ENCODE measurements at places on chromosomes 6 and 20. TPM values are rescaled to one million over a fixed set of nuclear protein-coding genes. Genes with fewer than 3 reads are reported as not detected.

DNA sequence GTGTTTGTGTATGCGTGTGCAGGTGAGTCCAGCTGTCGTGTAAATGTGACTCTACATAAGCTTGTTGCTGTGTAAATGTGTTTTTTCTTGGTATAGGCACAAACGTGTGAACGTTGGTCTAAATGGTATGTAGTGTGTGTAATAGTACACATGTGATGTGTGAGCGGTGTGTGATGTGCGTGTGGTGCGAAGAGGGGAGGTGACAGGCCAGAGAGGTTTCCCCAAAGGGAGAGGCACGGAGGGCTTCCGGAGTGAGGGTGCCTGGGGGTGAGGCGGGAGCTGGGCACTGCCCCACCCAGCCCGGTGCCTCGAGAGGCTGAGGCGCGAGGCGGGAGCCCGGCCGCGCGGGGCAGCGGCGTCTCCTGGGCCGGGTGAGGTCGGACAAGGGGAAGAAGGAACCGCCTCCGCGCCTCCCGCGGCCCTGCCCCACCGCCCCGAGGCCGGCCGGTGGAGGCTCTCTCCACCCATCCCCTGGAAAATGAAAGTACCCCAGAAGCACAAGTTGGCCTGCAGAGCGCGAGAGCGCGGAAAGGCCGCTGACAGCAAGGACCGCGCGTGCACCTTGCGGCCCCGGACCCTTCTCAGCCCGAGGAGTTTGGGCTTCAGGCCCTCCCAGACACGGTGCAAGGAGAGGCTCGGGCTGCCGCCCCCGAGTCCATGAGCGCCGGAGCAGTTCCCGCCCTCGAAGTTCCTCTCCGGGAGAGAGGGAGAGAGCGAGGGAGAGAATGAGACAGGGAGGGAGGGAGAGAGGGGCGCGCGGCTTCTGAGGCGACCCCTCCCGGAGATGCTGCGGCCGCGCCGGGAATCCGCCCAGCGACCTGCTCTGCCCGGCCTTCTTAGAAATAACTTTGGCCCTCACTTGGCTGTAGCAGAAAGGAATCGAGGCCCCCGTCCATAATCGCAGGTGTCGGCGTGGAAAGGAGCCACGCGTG, 43.2 kb upstream of the OSTM1 start:
- DNase-seq, result peak; percentile 11

DNA sequence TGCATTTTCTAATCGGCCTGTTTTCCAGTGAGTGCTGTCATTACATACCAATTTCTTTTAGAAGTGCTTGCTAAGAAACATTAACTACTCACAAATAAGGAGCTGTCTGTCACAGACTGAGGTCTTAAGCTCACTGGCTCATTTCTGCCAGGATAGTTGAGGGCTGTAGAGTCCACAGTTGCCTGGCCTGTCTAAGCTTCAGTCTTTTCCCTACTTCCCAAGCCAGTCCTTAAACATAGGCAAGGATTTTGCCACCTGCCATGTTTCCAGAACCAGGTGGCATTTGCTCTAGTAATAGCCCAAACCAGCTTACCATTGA, 84.7 kb downstream of the LINC00237 start:
- DNase-seq, result no peak

GRCh38 chr20:49999329-49999728, 16.5 kb downstream of the SNAI1 start:
- no peak for DNase-seq

DNA sequence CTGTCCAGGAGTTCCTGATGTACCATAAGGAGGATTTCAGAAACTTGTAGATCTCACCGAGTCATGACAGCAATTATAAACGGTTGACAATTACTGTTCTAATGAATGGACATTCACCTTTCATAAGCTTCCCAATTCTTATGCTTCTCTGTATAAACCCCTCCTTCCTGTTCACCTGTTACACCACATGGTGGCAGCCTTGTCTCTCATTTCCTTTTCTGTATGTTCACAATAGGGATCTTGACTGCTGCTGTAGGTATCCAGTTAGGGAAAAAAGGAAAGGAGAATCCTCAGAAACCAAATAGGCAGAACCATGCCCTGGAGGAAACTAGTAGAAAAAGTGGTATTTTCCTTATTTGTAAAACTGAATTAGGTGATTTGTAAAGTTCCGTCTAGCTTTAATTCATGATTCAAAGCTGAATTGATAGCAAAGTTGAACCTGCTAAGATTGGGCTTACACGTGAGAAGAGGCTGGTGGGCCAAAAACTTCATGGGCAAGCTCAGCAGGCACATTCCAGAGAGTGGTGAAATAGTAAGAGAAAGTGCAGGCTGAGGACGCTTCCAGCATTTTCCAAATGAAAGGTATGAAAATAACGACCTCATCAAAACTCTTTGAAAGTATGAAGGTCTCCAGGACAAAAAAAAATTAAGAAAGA, 29.0 kb upstream of the TBPL1 start:
- peak; percentile 56 for DNase-seq

- DNase-seq, result no peak
These were observed 2.0 kb downstream of the MUC21 start for GRCh38 chr6:30985490-30985889.

DNA sequence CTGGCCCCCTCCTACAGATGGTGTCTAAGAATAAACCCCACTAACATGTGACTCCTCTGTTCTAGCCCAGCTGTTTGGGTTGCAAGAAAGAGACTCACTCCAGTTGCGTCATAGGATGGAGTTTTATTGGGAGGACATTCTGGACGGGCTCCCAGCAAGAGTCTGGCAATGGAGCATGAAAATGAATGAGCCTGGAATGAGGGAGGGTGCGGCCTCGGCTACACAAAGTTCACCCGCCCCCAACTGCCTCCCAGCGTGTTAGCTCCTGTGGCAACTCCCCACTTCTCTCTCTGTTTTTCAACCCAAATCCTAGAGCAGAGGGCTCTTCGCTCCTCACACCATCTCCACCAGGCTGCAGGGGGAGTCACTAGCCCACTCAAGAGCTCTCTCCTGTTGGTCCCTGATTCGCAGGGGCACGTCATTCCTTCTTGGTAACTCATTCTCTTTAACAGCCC, 5.1 kb upstream of the ADAM33 start:
- no peak for DNase-seq

- DNase-seq, result no peak
These were observed 394.6 kb downstream of the ZFAND3 start for GRCh38 chr6:38214159-38214558.

DNA sequence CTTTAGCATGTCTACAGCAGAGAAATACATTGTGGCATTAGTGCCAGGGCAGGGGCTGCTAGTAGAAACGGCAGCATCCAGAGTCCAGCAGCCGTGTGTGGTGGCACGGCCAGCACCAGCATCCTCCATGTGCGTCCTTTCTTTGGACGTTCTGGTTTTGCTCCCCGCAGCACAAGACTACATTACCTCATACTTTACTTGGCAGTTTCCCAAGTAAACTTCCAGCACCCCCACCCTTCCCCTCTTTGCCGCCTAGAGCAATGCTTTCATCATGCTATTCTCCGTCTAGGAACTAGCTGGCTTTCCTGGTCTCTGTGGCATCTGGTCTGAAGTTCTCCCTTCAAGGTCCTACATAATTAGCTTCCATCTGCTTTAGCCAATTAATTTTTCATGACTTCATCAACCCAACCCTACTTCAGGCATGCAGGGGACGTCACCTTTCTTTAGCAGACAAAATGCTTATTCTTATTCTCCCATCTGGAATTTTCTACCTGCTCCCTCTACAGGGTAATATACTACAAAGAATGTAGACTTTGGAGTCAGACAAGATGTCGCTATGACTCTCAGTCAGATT, 67.6 kb downstream of the BLOC1S5 start:
- no peak for DNase-seq

DNA sequence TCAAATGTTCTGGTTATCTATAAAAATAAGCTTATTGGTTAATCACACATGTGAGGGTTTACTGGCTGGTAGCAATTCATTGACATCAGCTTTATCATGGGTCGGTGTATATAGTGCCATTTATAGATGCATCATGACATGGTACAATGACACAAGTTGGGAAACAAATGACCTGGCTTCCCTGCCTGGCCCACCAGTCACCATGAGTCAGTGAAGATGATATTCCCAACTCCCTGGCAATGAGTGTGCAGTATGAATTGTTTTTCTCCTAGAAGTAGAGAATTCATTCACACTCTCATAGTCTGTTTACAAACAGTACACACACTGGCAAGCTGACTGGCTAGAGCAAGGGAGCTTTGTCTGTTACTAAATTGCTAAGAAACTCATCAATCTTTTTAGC, 37.2 kb upstream of the CALHM6 start:
- no peak for DNase-seq

Gene RSPH4A
- 0.44 TPM for total RNA-seq

GRCh38 chr20:50200482-50201104, 10.0 kb downstream of the CEBPB start:
- no peak for DNase-seq

GRCh38 chr20:32040142-32040953, 11.7 kb upstream of the HCK start:
- DNase-seq, result no peak

- no peak for DNase-seq
These were observed 296.1 kb downstream of the TFAP2C start for GRCh38 chr20:56925082-56925830.

DNA sequence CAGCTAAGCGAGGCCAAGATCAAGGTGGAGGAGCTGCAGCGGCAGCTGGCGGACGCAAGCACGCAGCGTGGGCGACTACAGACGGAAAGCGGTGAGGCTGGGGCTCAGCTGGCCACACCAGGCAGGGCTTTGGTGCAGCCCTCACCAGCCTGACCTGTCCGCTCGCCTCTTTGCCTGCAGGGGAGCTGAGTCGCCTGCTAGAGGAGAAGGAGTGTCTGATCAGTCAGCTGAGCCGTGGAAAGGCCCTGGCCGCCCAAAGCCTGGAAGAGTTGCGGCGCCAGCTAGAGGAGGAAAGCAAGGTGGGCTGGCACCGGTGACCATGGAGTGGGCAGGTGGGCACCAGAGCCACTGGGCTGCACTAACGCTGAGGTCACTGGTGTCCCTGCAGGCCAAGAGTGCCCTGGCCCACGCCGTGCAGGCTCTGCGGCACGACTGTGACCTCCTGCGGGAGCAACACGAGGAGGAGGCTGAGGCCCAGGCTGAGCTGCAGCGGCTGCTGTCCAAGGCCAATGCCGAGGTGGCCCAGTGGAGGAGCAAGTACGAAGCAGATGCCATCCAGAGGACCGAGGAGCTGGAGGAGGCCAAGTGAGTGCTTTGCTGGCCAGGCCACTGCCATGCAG, 42.8 kb downstream of the MYH7B start:
- DNase-seq, result no peak

DNA sequence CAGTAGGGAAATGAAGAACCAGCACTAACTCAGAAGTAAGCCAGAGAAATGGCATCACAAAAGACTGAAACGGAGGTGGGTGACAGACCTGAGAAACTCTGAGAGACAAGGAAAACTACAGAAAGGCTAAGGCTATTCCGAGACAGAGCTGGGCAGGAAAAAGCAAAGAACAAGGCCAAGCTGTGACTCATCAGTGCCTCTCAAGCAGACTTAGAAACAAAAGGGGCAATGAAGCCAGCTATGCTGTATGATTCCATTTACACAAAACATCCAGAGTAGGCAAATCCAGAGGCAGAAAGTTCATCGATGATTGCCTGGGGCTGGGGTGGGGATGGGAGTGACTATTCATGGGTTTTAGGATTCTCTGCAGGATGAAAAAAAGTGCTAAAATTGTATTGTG, 50.0 kb downstream of the SLC23A2 start:
- DNase-seq, result no peak

DNA sequence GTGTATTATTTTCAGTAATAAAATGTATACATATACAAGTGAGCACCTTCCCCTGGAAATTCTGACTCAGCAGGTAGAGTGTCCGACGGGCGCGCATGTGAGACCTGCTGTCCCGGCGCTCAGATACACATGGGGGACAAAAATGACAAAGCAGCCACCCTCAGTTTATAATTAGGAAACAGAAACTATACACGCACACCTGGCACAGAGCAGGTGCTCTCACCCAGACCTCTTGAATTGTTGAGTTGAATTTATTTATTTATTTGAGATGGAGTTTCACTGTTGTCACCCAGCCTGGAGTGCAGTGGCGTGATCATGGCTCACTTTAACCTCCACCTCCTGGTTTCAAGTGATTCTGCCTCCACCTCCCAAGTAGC, 180.4 kb downstream of the ZDHHC14 start:
- DNase-seq, result no peak

DNA sequence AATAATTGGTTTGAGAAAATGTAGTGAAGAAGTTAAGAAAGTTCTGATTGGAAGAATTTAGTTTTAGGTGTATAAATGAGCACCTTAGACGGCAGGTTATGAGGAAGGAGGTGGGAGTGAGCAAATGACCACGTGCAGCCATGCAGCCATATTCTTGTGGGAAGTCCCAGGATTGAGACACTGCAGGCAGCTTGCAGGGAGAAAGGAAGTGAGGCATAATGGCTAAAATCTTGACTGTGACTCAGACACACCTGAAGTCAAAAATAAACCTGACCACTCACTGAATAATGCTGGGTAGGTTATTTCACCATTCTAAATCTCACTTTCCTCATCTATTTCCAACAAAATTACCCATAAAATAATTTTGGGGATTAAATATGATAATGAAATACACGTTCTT, 16.6 kb downstream of the DSE start:
- no peak for DNase-seq

- DNase-seq, result peak; percentile 76
These were observed 35.3 kb downstream of the TOX2 start for GRCh38 chr20:43949741-43950618.

DNA sequence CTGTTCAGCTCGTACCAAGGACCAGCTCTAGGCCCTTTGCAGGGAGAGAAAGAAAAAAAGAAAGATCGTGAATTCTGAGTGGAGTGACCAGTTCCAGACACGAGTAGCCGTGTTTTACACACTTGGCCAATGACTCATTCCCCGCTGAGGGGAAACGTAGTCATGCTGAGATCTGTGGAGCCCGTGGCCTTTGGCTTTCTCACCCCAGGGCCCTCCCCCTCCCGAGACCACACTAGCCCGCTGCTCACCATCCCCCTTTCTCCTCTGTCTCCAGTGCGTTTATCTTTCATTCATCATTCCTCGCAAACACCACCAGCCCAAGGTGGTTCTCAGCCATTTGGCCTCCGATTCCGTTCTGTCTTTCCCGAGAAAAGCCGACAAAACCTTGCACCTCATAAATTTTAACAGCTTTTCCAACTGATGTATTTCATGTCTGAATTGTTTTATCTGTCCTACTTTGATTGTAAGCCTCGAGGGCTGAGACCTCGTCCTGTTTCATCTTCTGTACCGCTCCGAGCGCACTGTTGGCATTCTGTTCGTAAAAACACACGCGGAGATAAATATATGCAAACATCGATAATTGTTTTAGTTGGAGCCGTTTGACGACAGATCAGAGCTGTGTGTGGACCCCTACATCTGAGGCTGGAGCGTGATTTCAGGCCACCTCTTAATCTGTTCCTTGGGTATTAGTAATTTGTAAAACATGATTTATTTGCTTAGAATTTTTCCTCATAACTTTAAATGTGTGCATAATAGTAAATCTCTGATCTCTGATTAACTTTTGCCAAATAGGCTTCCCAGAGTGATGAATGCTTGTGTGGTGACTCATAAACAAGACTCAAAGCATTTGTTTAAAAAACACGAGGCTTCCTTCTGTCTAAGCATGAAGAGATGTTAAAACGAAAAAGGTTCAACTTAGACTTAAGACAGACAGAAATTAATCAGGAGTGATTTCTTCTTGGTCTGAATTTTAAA, 336.6 kb downstream of the CDH4 start:
- DNase-seq, result no peak

GRCh38 chr20:13824459-13824858, 39.6 kb downstream of the NDUFAF5 start:
- no peak for DNase-seq
